NCI-H446 treated with DMSO at 0.1 percent for 48 hours (cell line): ENCODE measurements at places on chromosomes 12 and 14.
A peak's percentile ranks its signal among the peaks of the same experiment; 100 is the strongest.

GRCh38 chr14:72638021-72638420, 255.9 kb downstream of the DPF3 start:
- DNase-seq: no peak

DNA sequence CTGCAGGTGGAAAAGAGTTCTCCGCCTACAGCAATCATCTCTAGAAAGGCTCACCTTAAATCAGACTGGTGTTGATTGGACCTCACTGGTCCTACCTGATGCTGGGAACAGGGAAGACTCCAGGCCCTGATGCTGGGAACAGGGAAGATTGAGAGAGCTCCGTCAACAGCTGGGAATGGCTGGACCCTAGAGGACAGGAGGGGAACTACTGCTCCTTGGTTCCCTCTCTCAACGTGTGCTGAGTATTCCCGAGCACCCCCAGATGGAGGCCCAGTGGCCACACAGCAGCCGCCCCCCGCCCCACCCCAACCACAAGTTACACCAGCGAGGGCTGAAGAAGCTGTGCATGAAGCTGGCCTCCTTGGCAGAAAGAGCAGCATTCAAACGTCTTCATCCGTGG, 240.3 kb downstream of the SLC15A4 start:
- no peak for DNase-seq

DNA sequence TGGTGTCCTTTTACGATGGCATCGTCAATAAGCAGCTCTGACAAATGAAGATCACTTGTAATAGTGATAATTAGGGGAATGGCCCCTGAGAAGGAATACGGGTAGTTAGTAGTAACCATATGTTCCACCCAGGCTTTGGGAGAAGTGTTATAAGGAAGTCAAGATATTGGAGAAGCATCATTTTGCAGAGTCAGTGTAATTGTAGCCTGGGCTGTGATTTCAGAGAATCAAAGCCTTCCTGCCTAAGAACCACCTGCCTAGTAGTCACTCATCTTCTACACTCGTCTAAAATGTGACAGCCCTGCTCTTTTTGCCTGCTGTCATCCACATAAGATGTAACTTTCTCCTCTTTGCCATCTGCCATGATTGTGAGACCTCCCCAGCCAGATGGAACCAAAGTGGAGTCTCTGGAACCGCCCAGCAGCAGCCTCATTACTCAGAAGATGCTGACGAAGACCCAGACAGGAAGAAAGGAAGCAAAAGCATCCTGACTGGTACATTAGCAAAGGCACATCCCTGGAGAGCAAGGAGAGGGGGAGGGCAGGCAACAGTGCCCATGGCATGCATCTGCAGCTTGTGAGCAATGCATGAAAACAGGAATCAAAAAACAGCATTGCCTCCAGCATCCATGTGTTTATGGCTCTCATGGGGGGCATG, 12.6 kb upstream of the EDDM3A start:
- no peak for DNase-seq

GRCh38 chr14:68279777-68280233, 460.2 kb downstream of the RAD51B start:
- DNase-seq: no peak

GRCh38 chr12:13022851-13023271, 21.3 kb upstream of the FAM234B start:
- no peak for DNase-seq

DNA sequence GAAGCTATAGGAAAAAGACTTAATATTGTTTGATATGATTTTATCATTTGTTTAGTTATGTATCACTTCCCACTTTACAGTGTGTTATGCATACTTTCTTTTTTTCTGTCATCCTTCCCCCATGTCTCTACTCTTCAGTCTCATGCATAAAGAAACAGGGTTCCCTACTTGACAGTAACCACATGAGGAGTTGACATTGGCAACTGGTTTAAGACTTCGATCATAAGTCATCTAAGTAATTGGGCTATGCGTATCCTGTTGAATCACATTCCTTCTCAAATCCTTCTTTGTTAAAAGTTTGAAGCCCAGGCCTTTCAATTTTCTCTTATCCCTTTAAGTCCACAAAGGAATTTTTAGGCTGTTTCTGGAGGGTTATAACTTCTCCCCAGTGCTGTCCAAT, 358.7 kb downstream of the RAD51B start:
- DNase-seq: no peak

GRCh38 chr14:100534528-100535286, 52.5 kb downstream of the BEGAIN start:
- no peak for DNase-seq

DNA sequence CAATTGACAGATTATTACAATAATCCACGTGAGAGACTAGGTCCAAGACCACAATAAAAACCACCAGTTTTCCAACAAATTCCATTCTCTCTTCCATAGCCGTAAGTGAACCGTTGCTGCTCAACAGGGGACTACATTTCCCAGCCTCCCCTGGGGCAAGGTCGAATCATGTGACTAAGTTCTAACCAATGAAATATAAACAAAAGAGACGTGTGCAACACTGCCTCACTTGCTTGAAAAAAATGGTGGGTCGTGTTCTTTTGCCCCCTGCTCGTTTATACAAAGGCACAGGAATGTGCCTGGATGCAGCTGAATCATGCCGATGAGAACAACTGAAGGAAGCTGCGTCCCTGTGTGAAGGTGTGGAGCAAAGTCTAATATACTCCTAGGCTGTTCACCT, 51.1 kb downstream of the HSPB8 start:
- DNase-seq: no peak

- DNase-seq: no peak
Measured at GRCh38 chr12:123027726-123028445, 47.4 kb downstream of the ARL6IP4 start.

DNA sequence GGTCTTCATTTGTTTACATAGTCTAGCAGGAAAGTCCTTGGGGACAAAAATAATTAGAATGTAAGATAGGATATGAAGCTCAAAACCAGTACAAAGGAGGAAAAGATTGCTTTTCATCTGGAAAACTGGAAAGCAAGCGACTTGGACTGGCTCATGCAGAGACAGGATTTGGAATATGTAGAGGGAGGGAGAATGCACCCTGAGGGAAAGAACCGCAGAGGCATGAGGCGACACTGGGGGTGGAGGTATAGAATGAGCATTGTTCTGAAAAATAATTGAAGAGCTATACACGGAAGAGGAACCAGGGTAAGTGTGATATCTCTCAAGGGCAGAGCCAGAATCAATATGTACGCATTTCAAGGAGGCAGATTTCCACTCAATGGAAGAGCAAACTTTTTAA, 85.5 kb downstream of the PLEKHG3 start:
- DNase-seq: no peak

DNA sequence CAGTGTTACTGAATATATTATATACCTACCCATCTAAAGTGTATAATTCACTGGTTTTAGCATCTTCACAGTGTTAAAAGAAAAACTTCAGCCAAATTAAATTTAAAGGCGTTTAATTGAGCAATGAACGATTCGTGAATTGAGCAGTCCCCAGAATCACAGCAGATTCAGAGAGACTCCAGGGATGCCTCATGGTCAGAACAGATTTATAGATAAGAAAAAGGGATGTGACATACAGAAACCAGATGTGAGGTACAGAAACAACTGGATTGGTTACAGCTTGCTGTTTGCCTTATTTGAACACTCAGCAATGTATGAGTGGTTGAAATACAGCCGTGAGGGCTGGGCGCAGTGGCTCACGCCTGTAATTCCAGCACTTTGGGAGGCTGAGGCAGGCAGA, 84.6 kb downstream of the WNK1 start:
- no peak for DNase-seq

- DNase-seq: peak; percentile 80
Measured at GRCh38 chr14:104545942-104546501, 33.5 kb upstream of the C14orf180 start.

DNA sequence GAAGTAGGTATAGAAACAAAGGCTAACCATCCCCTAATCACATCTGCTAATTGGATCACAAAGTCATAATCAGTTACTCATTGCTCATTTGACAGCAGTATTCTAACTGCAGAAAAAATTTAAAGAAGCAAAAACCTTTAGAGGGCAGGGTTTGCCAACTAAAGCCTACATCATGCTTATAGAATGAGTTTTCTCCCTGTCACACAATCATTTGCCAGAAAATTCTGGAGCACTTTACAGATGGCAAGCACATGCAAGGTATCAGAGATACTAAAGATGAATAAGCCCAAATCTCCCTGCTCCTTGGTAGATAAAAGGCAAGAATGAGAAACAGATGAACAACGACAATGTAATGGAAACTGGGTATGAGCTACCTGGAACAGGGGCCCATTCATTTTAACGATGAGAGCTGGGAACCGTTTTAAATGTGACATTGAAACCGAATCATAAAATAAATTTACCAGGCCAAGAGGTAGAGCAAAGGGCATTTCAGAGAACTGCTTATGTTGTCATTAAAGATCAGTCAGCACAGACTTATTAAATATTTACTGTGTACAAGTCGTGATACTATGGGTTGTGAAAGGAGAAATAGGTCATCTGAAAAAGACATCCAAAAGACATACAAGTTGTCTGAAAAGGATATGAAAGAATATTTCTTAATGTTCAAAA, 211.4 kb upstream of the ABCD2 start:
- DNase-seq: no peak

DNA sequence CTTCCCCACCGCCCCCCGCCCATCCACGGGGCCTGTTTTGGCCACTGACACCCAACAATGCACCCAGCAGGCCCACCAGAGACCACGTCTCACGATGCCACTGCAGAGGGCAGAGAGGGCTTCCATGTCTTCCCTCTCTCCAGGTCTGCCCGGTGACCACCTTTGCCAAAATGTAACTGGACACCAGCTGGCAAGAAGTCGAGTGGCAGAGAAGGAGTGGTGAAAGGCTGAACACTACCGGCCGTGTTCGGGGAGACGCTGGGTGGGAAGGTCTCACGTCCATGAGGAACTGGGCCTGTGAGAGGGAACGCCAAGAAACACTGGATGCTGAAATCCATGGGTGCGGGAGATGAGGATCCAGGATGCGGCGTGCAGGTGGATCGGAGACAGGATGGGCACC, 308.2 kb downstream of the ADGRD1 start:
- DNase-seq: no peak

- DNase-seq: no peak
Measured at GRCh38 chr12:34626363-34627157, 604.3 kb downstream of the ALG10 start.

DNA sequence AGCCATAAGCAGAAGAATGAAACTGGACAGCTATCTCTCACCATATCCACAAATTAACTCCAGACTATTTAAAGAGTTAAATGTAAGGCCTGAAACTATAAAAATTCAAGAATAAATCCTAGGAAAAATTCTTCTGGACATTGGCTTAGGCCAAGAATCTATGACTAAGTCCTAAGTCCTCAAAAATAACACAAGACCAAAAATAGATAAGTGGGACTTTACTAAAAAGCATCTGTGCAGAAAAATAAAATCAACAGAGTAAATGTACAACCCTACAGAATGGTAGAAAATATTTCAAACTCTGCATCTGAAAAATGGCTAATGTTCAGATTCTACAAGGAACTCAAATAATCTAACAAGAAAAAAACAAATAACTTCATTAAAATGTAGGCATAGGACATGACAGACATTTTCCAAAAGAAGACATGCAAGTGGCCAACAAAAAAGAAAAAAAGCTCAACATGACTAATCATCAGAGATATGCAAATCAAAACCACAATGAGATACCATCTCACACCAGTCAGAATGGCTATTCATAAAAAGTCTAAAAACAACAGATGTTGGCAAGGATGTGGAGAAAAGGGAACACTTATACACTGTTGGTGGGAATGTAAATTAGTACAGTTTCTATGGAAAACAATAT, 61.0 kb upstream of the PPFIA2 start:
- no peak for DNase-seq
